ENCODE measurements at places on chromosomes 1 and 21.

GRCh38 chr1:111903148-111903870 is 86.2 kb downstream of the KCND3 start:
- DNase-seq: no peak

- no peak for DNase-seq
These were observed 28.8 kb upstream of the PDPN start for GRCh38 chr1:13554798-13555197.

- DNase-seq: peak; percentile 19
These were observed 2.9 kb upstream of the FCMR start for GRCh38 chr1:206924592-206925105.

GRCh38 chr1:1177452-1178206 is 3.9 kb downstream of the TTLL10 start:
- no peak for DNase-seq
